Stimulated activated CD8-positive, alpha-beta memory T cell treated with anti-CD3 and anti-CD28 coated beads, Interleukin-7, amount 100 ng/mL, for 1 hour (primary cell): ENCODE measurements at places on chromosomes 11 and 22.

GRCh38 chr22:38607680-38608079, 37.7 kb upstream of the DMC1 start:
- no peak for DNase-seq

DNA sequence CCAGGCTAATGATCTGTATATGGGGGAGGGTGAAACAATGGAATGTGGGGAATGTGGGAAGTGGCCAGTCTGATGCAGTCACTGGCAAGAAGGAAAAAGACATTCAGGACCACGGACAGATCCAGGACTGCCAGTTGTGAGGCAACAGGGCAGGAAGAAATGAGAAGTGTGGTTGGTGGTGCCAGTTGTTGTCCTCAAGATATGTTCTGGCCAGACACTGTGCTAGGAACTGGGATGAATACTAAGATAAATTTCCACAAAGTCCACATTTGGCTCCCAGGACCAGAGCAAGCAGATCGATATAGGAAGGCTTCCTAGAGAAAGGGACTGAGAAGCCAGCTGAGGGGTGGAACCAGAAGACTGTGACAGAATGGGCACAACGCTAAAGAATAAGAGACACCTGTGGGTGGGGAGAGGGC, 6.8 kb upstream of the TPBGL start:
- DNase-seq, result no peak

DNA sequence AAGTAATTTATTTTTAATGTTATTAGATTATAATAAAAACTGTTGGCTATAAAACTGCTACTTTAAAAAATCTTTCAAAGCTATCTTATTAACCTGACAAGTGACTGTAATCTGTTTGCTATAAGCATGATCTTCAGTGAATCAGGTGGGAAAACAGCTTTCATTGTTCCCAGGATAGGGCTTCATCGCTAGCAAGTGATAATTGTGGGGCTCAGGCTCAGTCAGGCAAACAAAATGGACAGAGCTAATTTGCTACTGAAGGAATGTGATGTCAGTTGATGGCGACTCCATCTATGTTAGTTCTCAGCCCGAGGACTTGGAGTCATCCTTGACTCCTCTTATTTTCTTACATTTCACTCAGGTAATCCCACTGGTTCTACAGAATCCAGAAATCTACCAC, 125.0 kb downstream of the RASSF10 start:
- DNase-seq, result no peak

DNA sequence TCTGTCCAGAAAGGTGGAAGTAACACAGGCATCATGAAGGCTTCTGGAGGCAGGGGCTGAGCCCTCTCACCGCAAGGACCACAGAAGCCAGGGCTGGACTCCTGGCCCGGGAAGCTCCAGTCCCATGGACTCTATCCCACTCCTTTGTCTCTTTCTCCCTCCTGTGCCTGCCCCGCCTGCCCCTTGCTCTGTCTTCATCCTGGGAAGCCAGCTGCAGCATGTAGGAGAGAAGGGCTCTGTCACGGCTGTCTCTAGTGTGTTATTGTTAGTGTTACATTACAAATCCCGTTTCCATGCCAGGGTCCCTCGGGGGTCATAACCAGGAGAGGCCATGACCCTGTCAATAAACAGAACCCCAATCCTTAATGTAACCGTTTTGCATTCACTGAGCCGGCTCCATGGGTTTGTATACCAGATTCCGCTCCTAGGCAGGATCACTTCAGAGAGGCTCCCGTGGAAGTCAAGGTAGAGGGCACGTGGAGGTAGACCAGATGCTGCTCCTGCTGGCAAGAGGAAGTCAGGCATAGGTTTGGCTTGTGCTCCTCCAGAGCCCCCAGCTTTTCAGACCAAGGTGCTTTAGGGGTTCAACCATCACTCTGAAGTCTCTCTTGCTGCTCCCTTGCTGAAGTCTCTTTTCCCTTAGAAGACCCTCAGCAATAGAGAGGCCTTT, 293.2 kb downstream of the ETS1 start:
- DNase-seq, result no peak

- no peak for DNase-seq
Observed at GRCh38 chr11:105057432-105057831, 12.3 kb upstream of the CARD16 start.

DNA sequence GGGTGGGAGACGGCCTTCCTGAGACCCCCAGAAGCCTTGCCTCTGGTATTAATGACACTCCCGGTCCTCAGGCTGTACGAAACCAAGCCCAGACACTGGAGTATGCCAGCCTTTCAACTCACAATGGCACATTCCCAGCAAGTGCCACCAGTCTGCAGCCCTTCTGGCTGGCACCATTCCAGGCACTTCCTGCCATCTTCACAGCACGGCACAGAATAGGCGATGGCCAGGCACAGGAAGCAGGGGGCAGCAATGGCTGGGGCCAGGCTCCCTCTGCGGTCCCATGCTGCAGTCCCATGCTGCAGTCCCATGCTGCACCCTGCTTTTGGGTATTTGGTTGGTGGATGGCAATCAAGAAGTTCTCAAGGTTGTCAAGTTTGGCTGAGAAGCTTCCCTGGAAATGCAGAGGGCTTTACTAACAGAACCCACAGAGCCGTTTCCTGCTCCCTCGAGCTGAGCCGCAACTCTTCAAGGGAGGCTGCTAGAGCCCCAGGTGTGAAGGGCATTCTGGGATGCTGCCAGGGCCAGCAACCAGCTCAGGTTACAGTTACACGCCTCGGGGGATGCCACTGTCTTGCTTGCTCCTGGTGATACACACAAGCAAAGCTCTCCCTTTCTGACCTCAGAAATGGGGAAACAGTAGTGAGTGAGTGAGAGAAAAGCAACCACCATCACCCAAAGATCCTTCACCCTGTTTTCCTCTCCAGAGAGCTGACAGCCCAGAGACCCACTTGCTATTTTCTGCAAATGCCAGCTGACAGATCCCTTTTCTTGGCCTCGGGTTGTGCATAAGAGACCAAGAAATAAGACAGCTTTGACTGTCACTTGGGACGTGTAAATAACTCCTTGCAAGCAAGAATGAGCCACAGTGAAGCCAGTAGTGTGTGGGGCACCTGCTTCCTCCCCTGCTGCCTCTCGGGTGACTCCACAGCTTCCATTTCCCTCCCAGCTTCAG, 23.9 kb downstream of the LRFN4 start:
- no peak for DNase-seq

GRCh38 chr11:46471943-46472661, 80.5 kb upstream of the CHRM4 start:
- no peak for DNase-seq
